ENCODE measurements at places on chromosomes 3 and 15.

GRCh38 chr15:40266828-40267304, 16.0 kb downstream of the ANKRD63 start:
- no peaks in the 10 kb centered on the region for H3K36me3 ChIP-seq
- H3K4me1 ChIP-seq = peaks cover 2% of the 10 kb centered on the region
- no peak overlapping the region for H3K4me3 ChIP-seq
- H3K27ac ChIP-seq = no peak overlapping the region
- DNase-seq = no peak

DNA sequence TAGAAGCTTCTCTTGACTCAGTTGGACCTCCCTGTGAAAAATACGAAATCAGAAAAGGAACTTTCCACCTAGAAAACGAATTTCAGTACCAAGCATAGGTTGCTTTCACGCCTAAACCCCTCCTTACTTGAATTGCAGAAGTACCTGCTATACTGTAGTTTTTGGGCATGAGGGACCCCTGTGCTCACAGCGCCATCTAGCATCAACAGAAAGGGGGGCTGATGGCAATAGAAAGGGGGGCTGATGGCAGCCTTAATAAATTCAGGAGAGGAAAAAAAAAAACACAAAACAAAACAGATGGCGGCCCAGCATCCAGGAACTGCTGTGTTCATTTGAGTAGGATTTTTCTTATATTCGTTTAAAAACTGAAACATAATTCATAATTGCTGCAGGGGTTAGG, 96.7 kb downstream of the NPAP1 start:
- peak overlapping the region; percentile 67 for H3K27ac ChIP-seq
- H3K27me3 ChIP-seq = no peaks in the 10 kb centered on the region
- peaks cover 4% of the 10 kb centered on the region for H3K36me3 ChIP-seq

DNA sequence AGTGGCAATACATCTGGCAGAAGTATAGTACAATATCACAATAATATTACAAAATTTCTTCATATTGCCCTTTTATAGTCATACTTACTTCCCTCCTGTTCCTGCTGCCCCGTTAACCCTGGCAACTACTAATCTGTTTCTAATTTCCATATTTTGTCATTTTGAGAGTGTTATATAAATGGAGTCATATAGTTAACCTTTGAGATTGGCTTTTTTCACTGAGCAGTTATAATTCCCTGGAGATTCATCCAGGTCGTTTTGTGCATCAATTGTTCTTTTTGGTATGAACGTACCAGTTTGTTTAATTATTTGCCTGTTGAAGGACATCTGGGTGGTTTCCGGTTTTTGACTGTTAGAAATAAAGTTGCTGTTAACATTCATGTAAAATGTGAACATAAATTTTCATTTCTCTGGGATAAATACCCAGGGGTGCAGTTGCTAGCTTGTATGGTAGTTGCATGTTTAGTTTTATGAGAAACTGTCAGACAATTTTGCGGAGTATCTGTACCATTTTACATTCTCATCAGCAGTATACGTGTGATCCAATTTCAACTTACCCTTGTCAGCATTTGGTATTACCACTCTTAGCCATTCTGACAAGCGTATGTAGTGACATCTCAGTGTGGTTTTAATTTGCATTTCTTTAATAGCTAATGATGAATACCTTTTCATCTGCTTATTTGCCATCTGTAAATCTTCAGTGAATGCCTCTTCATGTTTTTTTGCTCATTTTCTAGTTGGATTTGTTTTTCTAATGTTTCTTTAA, 32.2 kb upstream of the IL20RB start:
- peaks cover 38% of the 10 kb centered on the region for H3K4me1 ChIP-seq
- no peak overlapping the region for H3K4me3 ChIP-seq
- H3K36me3 ChIP-seq = peaks cover 33% of the 10 kb centered on the region
- H3K27me3 ChIP-seq = no peaks in the 10 kb centered on the region

GRCh38 chr15:45391746-45392583, 13.6 kb upstream of the GATM start:
- H3K27ac ChIP-seq = no peak overlapping the region
- no peak for DNase-seq
- no peak overlapping the region for H3K4me3 ChIP-seq

DNA sequence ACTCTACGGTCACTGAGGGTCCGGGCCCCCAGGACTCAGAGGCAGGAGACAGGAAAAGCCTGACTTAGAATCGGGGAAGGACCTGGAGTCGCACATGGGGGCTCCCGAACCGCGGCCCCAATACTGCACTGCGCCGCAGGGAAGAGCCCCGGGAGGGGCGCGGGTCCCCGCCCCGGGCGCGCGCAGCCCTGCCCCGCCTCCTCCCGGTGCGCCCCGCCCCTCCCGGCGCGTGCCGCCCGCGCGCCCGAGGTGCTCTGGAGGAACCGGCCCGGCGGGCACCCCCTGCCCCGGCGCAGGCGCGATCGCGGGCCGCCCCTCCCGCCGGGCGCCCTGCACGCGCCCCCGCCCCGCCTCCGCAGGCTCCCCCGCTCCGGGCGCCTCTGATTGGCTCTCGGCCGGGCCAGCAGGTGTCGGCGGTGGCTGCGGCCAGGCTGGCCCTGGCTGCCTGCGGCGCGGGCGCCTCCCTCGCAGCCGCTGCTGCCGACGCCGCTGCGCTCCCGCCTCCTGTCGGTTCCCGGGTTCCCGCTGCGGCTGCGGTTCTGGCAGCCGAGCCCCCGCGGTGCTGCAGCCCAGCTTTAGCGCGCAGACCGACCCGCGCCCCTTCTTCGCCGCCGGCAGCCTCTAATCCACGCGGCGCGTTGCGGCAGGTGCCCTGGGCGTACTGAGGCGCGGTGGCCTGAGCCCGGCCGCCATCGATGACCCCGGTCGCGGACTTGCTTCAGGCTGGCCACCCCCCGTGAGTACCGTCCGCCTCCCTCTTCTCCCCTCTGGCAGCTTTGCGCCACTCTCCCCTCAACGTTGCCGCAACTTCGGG, at the start of gene MYRIP:
Gene MYRIP, plus strand, starts transcription at position 429 of the 814 bp plus-strand sequence. CDS start 91,208 bp downstream, outside the sequence.
- DNase-seq = peak; percentile 23
- H3K27ac ChIP-seq = no peak within 1 kb of the TSS
- peaks cover 2% of the 10 kb centered on the region for H3K36me3 ChIP-seq
- peak within 1 kb of the TSS; percentile 55 for H3K4me3 ChIP-seq
- H3K27me3 ChIP-seq = peaks cover 59% of the 10 kb centered on the region

All from activated naive CD4-positive, alpha-beta T cell treated with anti-CD3 and anti-CD28 coated beads, Interleukin-2, amount 10 ng/mL, durations not matched to agents 7 days and 5 days (primary cell).